ENCODE measurements at places on chromosomes 2 and 18. TPM values are rescaled to one million over a fixed set of nuclear protein-coding genes. Genes with fewer than 3 reads are reported as not detected.

DNA sequence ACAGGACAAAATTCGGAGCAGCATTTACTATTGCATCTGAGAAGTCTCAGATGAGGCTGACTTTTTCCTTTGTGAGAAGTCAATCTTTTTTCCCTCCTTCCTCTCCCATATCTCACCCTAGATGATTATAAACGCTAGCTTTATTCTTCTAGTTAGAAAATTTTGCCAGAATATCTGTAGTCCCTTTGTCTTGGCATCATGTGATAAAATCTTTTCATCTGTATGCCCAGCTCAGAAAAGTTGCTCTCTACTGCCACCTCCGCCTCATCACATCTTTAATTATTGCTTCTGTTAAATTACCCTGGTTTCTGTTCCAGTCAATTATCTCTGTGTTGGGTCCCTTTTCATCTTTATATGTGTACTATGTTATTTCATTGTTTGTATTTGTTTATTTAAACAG is 210.8 kb upstream of the SLC35G4 start:
- DNase-seq = no peak

DNA sequence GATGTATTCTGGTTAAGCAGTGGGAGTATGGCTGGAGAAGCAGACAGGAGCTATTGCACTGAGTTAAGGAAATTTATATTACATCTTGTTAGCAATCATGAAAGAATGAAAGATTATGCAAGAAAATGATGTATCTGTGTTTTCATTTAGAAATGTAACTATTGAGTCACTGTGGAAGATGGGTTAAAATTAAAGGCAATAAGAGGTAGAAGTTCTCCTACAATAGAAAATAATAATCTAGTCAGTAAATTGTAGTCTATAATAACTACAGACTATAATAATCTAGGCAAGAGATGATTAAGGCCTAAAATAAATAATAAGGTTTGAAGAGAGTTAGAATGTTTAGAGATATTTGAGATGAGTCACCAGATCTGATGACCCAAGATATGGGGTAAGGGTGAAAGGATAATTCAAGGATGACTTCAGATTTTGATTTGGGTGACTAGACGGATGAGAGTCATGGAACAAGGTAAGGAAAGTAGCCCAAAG is 371.9 kb upstream of the KCNH7 start:
- no peak for DNase-seq

- no peak for DNase-seq
Measured at GRCh38 chr2:71926089-71926447, 221.6 kb downstream of the CYP26B1 start.

GRCh38 chr2:190637281-190637734 is 11.6 kb upstream of the NAB1 start:
- no peak for DNase-seq

GRCh38 chr2:120979398-120979797 is 243.7 kb downstream of the GLI2 start:
- DNase-seq = no peak

GRCh38 chr2:27717070-27717795 is 53.5 kb downstream of the SLC4A1AP start:
- DNase-seq = peak; percentile 60

GRCh38 chr18:36624451-36625167 is 204.2 kb downstream of the TPGS2 start:
- DNase-seq = peak; percentile 30

UGT1A3 gene
- total RNA-seq = not detected

SLC38A11 gene
- 0.85 TPM for total RNA-seq

LIMS3 gene
- 2.3 TPM for total RNA-seq

SULT6B1 gene
- total RNA-seq = not detected

ALPI gene
- not detected for total RNA-seq

PLEKHM3 gene
- total RNA-seq = 17.4 TPM

All from heart left ventricle (tissue), 16 donors.